ENCODE measurements at places on chromosomes 7 and 10.

DNA sequence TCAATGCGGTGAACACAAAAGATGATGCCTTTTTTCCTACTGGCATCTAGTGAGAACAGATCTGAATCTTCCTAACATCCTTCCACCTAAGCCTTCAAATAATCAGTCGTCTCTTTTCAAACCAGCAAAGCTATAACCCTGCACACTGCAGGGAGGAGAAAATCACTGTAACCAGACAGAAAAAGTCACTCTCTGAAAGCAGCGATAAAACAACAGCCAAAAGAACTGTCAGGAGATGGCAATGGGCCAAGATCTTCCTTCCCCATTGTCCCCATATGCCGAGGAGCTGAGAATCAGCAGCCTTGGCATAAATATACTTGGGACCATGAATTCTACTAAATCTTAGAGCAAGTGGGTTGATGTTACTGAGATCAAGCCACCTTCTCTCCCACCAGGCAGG is 13.1 kb downstream of the FZD9 start:
- no peak for DNase-seq

- DNase-seq = no peak
These were observed 20.3 kb downstream of the CPN1 start for GRCh38 chr10:100061401-100061800.

DNA sequence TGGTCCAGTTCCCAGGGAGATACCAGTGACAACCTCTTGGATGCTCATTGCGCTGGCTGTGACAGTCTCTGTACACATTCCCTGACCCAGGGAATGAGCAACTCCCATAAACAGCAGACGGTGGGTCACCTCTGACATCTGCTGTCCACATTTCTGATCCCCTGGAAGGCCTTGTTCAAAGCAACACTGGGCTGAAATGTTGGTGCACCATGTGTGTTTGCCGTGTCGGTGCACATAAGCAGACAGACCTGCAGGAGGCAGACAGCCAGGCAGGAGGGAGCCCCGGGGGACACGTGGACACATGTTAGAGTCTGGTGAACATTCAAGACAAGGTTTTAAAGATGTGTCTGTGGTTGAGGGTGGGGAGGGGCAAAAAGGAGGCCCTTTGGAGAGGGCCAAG is 254.9 kb downstream of the PLXNA4 start:
- DNase-seq = no peak

- DNase-seq = no peak
These were observed 34.4 kb downstream of the CALD1 start for GRCh38 chr7:134813663-134814396.

- no peak for DNase-seq
These were observed 692.7 kb downstream of the MAGI2 start for GRCh38 chr7:78760620-78761355.

- no peak for DNase-seq
These were observed 154.0 kb downstream of the SGMS1 start for GRCh38 chr10:50469778-50470193.

GRCh38 chr7:107012691-107013090 is 31.8 kb upstream of the PRKAR2B start:
- DNase-seq = no peak

DNA sequence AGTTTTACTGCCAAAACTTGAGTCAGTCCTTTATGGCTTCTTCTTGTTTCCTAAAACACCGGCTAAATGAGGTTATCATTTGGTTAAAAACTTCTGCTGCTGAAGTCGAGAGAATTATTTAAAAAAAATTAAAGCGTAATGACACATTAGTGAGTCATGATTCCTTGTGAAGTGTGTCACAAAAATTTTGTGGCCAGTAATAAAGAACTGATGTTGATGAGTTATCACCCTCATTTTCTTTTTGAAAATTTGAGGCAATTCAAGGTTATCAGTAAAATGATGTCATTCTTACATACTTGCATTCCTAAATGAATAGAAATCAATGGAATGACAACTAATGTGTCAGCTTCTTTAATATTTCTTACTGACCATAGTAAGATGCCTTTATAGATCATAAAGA is 427.4 kb downstream of the SORCS3 start:
- DNase-seq = no peak

GRCh38 chr10:64115908-64116643 is 594.9 kb downstream of the REEP3 start:
- DNase-seq = peak; percentile 19

- no peak for DNase-seq
These were observed 220.5 kb downstream of the MLLT10 start for GRCh38 chr10:21754410-21755011.

GRCh38 chr10:132452216-132452650 is 55.2 kb downstream of the PWWP2B start:
- DNase-seq = no peak

DNA sequence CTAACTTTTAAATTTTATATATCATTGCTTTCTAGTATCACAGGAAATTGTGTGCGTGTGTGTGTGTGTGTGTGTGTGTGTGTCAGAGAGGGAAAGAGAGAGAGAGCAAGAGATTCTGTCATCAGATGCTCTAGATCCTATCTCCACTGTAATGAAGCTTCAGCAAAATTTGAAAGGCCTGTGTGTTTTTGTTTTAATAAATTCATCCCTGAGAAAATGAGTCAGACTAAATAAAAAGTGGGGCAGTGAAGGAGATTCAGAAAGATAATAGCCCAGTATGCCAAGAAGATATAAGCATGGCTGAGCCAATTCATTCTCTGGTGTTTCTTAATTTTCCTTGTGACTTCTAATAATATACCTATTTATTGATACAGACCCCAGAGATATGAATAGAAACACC is 184.2 kb upstream of the TMEM196 start:
- DNase-seq = no peak

DNA sequence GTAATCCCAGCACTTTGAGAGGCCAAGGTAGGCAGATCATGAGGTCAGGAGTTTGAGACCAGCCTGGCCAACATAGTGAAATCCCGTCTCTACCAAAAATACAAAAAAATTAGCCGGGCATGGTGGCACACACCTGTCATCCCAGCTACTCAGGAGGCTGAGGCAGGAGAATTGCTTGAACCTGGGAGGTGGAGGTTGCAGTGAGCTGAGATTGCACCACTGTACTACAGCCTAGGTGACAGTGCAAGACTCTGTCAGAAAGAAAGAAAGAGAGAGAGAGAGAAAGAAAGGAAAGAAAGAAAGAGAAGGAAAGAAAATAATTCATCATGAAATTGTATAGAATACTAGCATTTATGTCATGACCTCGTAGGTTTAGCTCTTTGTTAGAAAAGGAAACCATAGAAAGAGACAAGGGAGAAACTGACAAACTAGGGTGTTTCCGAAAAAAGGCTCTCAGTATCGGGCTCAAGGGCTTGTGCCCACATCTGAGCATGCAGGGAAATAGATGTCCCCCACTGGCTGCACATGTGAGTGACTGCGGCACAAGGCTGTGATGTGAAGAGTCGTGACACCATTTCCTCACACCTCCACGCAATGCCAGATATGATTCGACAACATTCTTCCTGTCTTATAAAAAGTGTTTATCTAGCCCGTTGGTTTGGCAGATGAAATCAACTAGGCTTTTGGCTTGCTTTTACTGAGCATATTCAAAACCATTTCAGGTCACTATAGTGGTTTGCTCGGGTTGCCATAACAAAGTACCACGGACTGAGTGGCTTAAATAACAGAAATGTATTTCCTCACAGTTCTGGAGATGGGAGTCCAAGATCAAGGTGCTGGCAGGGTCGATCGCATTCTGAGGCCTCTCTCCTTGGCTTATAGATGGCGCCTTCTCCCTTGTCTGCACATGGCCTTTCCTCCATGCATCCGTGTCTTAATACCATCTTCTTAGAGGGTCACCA is 2.0 kb downstream of the SRGN start:
- peak; percentile 47 for DNase-seq

DNA sequence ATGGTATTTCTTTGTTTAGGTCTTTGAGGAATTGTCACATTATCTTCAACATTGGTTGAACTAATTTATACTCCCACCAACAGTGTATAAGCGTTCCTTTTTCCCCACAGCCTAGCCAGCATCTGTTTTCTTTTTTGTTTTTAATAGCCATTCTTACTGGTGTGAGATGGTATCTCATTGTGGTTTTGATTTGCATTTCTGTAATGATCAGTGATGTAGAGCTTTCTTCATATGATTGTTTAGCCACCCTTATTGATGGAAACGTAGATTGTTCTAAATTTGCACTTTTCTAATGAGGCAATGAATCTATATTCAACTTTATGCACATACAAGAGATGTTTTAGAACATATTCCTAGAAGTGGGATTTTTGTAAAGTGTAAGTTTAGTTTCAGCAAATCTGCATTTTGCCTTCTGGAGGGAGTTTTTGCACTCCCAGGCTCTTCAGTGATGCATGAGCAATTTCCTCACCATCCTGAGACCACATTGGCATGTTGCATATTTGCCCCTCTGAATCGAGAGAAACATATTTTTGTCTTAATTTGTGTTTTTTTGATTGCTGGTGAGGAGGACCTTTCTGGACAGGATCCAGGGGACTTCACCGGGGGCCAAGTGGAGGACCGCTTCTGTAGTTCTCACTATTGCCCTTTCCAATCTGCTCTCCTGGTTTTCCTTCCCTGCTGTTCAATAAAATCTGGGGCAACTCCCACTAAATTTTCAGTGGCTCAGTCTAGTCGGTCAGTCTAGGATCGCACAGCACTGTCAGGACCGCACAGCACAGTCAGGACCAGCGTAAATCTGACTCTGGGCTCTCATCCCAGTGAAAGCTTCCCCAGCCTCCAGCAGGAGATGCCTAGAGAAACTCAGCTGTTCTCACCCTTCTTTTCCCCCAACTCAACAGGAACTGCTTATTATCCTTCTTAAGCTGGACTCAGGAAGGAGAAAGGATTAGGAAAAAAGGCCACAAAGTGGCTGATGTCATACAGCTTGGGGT is 157.0 kb downstream of the PTPN20 start:
- DNase-seq = no peak

DNA sequence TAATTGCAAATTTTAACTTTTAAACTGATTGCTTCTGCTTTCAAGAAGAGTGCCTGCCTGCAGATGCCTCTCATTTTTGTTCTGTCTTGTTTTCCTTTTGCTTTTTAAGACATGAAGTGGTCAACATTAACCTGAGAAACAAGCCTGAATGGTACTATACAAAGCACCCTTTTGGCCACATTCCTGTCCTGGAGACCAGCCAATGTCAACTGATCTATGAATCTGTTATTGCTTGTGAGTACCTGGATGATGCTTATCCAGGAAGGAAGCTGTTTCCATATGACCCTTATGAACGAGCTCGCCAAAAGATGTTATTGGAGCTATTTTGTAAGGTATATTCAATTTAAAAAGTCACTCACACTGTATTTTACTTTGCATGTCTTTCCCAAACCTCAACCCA is 8.8 kb downstream of the GSTO2 start:
- no peak for DNase-seq

DNA sequence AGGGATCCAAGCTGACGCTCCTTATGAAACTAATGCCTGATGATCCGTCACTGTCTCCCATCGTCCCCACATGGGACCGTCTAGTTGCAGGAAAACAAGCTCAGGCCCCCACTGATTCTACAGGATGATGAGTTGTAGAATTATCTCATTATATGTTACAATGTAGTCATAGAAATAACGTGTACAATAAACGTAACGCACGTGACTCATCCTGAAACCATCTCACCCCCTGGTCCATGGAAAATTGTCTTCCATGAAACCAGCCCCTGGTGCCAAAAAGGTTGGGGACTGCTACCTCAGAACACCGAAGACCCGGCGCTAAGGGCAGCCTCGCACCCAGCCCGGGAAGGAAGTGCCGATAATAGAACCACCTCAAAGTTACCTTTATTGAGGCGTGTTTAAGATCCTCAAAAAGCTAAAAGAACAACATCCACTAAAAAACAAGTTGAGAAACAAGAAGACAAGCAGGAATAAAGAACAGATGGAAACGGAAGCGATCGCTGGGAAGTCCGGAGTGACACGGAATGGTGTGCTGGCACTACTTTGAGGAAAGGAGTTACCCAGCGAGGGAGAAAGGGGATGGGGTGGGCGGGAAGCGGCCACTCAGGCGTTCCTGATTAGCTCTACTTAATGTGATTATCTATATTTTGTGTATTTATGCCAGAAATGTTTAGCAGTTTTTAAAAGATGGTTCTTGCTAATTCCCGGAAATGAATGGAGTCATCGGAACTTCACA is 50.1 kb upstream of the PRKAR1B start:
- DNase-seq = no peak

- no peak for DNase-seq
These were observed 251.8 kb downstream of the MTERF1 start for GRCh38 chr7:91628742-91629141.

All from GM13976 (cell line).